NCI-H1694 (cell line): ENCODE measurements at places on chromosomes 4 and X.

DNA sequence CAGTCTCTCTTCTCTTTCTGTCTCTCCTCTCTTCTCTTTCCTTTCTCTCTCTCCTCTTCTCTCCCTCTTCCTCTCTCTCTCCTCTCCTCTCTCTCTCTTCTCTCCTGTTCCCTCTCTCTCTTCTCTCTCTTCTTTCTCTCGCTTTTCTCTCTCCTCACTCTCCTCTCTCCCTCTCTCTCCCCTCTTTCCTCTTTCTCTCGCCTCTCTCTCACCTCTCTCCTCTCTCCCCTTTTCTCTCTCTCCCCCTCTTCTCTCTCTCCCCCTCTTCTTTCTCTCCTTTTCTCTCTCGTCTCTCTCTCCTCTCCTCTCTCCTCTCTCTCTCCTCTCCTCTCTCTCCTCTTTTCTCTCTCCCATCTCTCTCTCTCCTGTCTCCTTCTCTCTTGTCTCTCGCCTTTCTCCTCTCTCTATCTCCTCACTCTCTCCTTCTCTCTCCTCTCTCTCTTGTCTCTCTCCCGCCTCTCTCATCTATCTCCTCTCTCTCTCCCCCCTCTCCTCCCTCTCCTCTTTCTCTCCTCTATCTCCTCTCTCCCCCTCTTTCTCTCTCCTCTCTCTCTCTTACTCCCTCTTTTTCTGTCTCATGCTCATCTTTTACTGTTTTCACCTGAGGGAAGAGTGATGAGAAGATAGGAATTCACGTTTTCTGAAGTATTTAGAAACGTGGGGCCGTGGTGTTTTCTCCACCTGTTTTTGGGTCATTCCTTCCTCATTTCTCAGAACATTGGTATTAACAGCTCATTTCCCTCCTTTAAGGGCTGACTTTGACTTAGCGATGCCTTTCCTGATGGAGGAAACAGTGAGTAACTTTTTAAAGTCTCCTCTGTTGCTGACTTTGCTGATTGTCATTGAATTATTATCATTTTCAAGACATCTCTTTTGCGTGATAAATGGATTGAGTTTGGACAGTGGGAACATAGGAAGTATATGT, 80.6 kb upstream of the CD99 start:
- DNase-seq, result no peak

- DNase-seq, result no peak
These were observed 1.2 kb downstream of the GPC3 start for GRCh38 chrX:133983974-133984845.

DNA sequence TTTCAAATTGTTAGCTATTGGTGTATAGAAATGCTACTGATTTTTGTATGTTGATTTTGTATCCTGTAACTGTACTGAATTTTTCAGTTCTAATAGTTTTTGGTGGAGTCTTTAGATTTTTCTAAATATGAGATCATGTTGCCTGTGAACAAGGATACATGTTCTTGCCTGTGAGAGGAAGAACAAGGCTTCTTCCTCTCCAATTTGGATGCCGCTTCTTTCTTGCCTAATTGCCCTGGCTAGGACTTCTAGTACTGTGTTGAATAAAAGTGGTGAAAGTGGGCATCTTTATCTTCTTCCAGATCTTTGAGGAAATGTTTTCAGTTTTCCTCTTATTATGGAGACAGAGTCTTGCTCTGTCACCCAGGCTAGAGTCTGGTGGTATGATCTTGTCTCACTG, 16.2 kb upstream of the NAP1L5 start:
- DNase-seq, result no peak

DNA sequence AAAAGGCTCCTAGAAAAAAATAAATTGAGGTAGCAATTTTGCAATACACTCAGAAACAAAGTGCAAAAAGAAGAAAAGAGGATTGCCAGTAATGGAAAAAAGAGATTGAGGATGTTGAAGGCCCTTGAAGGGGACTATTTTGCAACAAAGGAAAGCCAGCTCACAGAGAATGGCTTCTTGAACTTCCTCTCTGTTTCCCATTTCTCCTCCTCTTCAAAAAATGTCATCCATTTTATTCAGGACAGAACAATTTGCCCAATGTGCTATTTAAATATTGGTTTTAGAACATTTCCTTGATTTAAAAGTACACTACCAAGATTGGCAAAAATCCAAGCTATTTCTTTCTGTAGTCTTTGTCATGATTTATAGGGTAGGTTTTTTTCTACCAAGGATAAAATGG, 60.2 kb downstream of the GASK1B start:
- DNase-seq, result no peak

- DNase-seq, result no peak
These were observed 850.9 kb downstream of the FAM133A start for GRCh38 chrX:94524867-94525266.
